Small intestine (tissue), 16 donors: ENCODE measurements at places on chromosomes 6 and 20. TPM values are rescaled to one million over a fixed set of nuclear protein-coding genes. Genes with fewer than 3 reads are reported as not detected.
A peak's percentile ranks its signal among the peaks of the same experiment; 100 is the strongest.

The CCN6 gene
- polyA plus RNA-seq, result 0.28 TPM

The FOXQ1 gene
- polyA plus RNA-seq, result 1.7 TPM

The PCNA gene
- 77.8 TPM for polyA plus RNA-seq

The PDE7B gene
- polyA plus RNA-seq, result 1.3 TPM

DNA sequence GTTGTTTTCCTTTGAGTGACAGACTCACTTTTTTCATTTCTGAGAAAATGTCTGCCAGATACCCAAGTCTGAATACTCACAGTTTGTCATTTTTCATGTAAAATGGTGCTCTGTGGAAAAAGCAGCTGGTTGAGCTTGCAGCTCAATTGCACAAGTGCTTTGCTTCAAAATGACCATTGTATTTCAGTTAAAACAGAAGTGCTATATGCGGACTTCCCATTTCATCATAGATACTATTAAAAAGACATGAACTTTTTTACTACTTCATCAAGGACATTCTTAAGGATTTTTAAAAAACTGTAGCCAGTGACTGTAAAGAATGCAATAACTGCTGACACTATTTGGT is 61.5 kb downstream of the KCNS1 start:
- no peaks in the 10 kb centered on the region for H3K27me3 ChIP-seq
- H3K27ac ChIP-seq, result no peak overlapping the region
- H3K4me3 ChIP-seq, result no peak overlapping the region
- peaks cover 3% of the 10 kb centered on the region for H3K36me3 ChIP-seq

GRCh38 chr6:157486572-157486971 is 105.6 kb downstream of the ZDHHC14 start:
- no peaks in the 10 kb centered on the region for H3K27me3 ChIP-seq
- peaks cover 8% of the 10 kb centered on the region for H3K36me3 ChIP-seq
- DNase-seq, result peak; percentile 22
- no peak overlapping the region for H3K4me3 ChIP-seq

DNA sequence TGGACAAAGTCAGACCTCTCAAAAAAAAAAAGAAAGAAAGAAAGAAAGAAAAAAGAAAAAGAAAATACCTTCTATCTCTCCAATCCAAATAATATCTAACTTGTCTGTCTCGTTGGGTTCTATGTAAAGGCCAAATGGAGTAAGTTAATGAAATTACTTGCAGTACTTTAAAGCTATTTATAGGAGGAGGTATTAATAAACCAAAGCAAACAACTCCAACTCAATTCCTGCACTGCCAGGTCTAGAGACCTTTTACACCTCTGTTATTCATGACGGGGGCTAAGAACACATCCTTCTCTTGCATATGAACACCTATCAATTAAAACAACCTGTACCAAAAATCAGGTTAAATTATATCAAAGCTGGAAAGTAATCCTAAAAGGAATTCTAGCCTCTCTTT is 80.6 kb downstream of the MAP3K5 start:
- H3K4me1 ChIP-seq, result peaks cover 2% of the 10 kb centered on the region
- no peaks in the 10 kb centered on the region for H3K27me3 ChIP-seq
- H3K27ac ChIP-seq, result no peak overlapping the region

GRCh38 chr20:45938727-45939438 is 4.4 kb downstream of the PCIF1 start:
- no peaks in the 10 kb centered on the region for H3K4me1 ChIP-seq
- DNase-seq, result no peak
- H3K27me3 ChIP-seq, result no peaks in the 10 kb centered on the region
- peaks cover 17% of the 10 kb centered on the region for H3K36me3 ChIP-seq
- no peak overlapping the region for H3K27ac ChIP-seq

DNA sequence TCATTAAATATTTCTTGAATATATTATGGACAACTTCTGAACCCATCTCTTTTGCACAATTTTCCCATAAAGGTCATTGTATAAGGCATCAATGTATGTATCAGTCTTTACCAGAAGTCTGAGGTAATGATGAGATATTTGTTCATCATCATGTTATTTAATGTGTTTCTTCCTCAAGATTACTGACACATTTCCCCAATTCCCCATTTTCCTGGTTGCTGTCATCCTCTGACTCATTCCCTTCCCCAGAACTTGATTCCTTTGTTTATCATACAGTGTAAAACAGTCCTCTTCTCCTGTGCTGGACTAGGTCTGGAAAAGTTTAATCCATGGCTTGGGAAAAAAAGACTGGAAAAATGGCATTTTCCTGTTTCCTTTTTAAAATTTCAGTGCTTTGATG is 107.9 kb upstream of the FLRT3 start:
- no peaks in the 10 kb centered on the region for H3K4me1 ChIP-seq
- no peaks in the 10 kb centered on the region for H3K36me3 ChIP-seq
- no peak for DNase-seq
- no peaks in the 10 kb centered on the region for H3K27me3 ChIP-seq

- H3K36me3 ChIP-seq, result no peaks in the 10 kb centered on the region
- H3K27ac ChIP-seq, result no peak overlapping the region
- no peaks in the 10 kb centered on the region for H3K27me3 ChIP-seq
- H3K4me1 ChIP-seq, result no peaks in the 10 kb centered on the region
Observed at GRCh38 chr6:120237221-120237620, 887.7 kb upstream of the MAN1A1 start.

- peaks cover 16% of the 10 kb centered on the region for H3K36me3 ChIP-seq
Observed at GRCh38 chr6:34416877-34417371, 8.9 kb downstream of the RPS10 start.

- H3K36me3 ChIP-seq, result peaks cover 12% of the 10 kb centered on the region
- H3K4me3 ChIP-seq, result no peak overlapping the region
- no peak overlapping the region for H3K27ac ChIP-seq
- H3K27me3 ChIP-seq, result no peaks in the 10 kb centered on the region
- no peak for DNase-seq
Observed at GRCh38 chr6:34275128-34275804, 26.5 kb upstream of the SMIM29 start.

DNA sequence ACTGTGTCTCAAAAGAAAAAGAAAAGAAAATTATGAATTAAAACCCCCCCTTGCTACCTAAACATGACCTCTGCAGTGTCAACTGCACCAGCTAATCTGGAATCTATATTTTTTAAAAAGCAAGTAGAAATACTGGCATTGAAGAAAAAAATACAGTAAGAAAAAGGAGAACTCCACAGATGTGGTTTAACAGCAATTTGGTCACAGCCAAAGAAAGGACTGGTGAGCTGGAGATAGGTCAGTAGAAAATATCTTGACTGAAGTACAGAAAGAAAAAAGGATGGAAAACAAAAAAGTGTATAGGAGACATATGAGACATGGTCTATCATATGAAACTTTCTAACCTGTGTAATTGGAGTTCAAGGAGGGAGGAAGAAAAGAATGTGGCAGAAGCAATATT is 44.1 kb upstream of the ERVFRD-1 start:
- H3K4me3 ChIP-seq, result no peak overlapping the region
- H3K4me1 ChIP-seq, result no peaks in the 10 kb centered on the region

DNA sequence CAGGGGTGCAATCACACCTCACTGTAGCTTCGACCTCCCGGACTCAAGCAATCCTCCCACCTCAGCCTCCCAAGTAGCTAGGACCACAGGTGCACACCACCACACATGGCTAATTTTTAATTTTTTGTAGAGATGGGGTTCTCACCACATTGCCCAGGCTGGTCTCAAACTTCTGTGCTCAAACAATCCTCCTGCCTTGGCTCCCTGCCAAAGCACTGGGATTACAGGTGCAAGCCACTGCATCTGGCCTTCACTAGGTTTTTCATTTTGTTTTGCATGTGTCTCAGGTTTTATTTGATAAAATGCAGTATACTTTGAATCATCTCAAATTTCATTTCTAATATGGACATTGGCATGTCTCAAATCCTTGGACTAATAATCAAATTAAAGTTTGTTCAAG is 98.7 kb downstream of the SLC16A10 start:
- H3K4me1 ChIP-seq, result no peaks in the 10 kb centered on the region
- H3K36me3 ChIP-seq, result no peaks in the 10 kb centered on the region
- no peak for DNase-seq
- no peaks in the 10 kb centered on the region for H3K27me3 ChIP-seq
- H3K4me3 ChIP-seq, result no peak overlapping the region
- no peak overlapping the region for H3K27ac ChIP-seq

- no peak overlapping the region for H3K27ac ChIP-seq
- H3K27me3 ChIP-seq, result no peaks in the 10 kb centered on the region
- H3K36me3 ChIP-seq, result no peaks in the 10 kb centered on the region
- no peaks in the 10 kb centered on the region for H3K4me1 ChIP-seq
- no peak for DNase-seq
- no peak overlapping the region for H3K4me3 ChIP-seq
Observed at GRCh38 chr6:112429226-112429625, 82.1 kb downstream of the RFPL4B start.

GRCh38 chr6:157528931-157529653 is 148.1 kb downstream of the ZDHHC14 start:
- H3K27ac ChIP-seq, result no peak overlapping the region
- H3K36me3 ChIP-seq, result peaks cover 2% of the 10 kb centered on the region
- peaks cover 11% of the 10 kb centered on the region for H3K4me1 ChIP-seq
- peak; percentile 72 for DNase-seq
- no peaks in the 10 kb centered on the region for H3K27me3 ChIP-seq
- no peak overlapping the region for H3K4me3 ChIP-seq

GRCh38 chr20:14631011-14631410 is 293.6 kb upstream of the FLRT3 start:
- peak overlapping the region; percentile 77 for H3K27ac ChIP-seq
- no peaks in the 10 kb centered on the region for H3K4me1 ChIP-seq
- no peaks in the 10 kb centered on the region for H3K27me3 ChIP-seq
- H3K36me3 ChIP-seq, result no peaks in the 10 kb centered on the region

DNA sequence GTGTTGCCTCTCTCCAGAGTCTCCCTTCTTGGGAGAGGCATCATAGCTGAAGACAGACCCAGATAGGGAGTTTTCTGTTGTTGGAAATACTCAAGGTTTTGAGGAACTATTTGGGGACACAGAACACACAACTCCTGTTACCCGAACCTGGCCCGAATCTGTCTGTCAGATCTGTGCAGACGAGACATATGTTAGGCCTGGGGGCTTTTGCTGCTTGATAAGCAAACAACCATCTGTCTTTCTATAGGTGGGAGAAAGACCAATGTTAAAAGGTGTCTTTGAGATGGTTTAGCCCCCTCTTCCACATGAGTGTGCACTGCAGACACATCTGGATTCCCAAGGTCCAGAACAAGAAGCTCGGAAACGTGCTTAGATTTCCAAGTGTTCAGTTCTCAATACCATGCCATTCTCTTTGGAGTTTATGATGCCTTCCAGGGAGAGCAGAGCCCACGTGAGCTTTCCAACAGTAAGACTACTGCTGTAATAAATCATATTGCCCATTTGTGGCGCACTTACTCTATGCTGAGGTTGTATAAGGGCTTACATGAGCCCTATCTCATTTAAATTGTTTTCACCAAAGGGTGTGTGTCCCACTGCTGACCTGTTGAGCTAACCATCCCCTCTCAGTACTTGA is 3.8 kb upstream of the STX16 start:
- no peaks in the 10 kb centered on the region for H3K27me3 ChIP-seq
- no peak for DNase-seq
- H3K36me3 ChIP-seq, result no peaks in the 10 kb centered on the region
- H3K4me1 ChIP-seq, result no peaks in the 10 kb centered on the region

DNA sequence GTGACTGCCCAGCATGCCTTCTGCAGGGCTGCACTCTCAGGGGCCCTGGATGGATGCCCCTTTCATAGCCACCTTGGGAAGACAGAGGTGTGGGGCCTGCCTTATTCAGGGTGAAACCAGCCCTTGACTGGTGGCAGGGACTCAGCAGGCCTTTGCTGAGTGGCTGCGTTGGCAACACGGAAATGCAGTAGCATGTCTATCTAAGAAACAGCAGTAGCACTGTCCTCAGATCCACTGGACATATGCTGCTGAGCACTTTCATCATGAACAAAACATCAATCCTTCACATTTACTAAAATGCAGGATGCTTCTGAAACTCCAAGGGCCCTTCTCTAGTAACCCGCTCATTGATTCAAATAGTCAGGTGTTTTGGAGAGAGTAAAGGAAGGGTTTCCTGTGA is 4.9 kb upstream of the TBXT start:
- no peak overlapping the region for H3K4me3 ChIP-seq
- DNase-seq, result no peak
- H3K36me3 ChIP-seq, result no peaks in the 10 kb centered on the region
- H3K27me3 ChIP-seq, result peaks cover 74% of the 10 kb centered on the region

DNA sequence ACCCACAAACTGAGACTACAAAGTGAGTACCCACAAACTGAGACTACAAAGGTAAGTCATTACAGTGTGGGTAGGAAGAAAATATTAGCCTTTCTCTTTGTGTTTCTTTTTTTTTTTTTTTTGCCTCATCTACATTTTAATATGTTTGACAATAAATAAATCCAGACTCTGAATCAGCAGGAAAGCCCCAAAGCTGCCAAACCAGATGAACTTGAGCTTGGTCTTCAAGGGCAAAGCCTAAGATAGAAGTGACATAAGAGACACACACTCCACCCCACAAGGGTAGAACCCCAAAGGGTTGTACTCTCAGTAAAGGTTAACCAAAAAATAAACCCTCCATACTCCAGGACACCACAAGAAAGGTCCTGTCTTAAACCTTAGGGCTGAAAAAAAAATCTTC is 326.8 kb upstream of the ARID1B start:
- H3K27me3 ChIP-seq, result no peaks in the 10 kb centered on the region
- no peaks in the 10 kb centered on the region for H3K4me1 ChIP-seq
- no peak overlapping the region for H3K27ac ChIP-seq
- H3K36me3 ChIP-seq, result no peaks in the 10 kb centered on the region
- no peak overlapping the region for H3K4me3 ChIP-seq

GRCh38 chr6:12482386-12483375 is 192.5 kb downstream of the EDN1 start:
- H3K4me1 ChIP-seq, result peaks cover 12% of the 10 kb centered on the region
- no peaks in the 10 kb centered on the region for H3K27me3 ChIP-seq
- no peak overlapping the region for H3K4me3 ChIP-seq

DNA sequence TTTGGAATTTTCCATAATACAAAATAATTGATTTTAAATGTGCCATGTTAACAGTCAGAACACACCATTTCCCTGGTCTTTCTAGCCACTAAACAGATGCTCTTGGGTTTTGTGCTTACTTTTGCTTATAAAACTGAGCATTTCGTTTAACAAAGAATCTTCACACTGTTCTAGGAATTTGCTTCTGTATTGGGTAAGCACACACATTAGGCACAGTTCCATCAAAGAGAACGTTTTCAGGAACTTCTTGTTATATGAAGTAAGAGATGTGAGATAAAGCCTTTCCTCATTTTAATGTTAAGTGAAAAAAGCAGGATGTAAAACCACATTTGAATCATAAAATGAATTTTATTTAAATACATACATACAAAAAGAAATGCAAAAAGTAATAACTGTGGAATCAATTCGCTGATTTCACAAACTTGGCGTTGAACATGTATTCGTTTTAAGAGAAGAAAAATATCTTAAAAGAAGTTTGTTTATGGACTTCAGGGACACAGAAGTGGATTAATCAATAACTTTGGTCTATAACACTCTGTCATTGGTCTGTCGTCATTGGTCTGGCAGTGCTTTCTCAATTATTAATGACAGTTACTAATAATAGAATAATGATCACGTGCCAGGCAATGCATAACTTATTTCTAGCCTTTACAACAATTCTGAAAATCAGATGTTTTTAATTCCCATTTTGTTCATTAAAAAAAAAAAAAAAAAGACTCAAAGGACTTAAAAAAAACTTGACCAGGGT is 199.9 kb upstream of the PRDM1 start:
- no peak overlapping the region for H3K4me3 ChIP-seq
- H3K27ac ChIP-seq, result no peak overlapping the region
- H3K27me3 ChIP-seq, result no peaks in the 10 kb centered on the region
- H3K4me1 ChIP-seq, result no peaks in the 10 kb centered on the region
- DNase-seq, result peak; percentile 45

- H3K4me3 ChIP-seq, result no peak overlapping the region
- peaks cover 4% of the 10 kb centered on the region for H3K4me1 ChIP-seq
- H3K36me3 ChIP-seq, result no peaks in the 10 kb centered on the region
Observed at GRCh38 chr6:29552512-29553051, 7.0 kb downstream of the UBD start.
